CD4-positive, alpha-beta T cell treated with Interleukin-6 for 4 hours (primary cell): ENCODE measurements at places on chromosomes 12 and 14.

DNA sequence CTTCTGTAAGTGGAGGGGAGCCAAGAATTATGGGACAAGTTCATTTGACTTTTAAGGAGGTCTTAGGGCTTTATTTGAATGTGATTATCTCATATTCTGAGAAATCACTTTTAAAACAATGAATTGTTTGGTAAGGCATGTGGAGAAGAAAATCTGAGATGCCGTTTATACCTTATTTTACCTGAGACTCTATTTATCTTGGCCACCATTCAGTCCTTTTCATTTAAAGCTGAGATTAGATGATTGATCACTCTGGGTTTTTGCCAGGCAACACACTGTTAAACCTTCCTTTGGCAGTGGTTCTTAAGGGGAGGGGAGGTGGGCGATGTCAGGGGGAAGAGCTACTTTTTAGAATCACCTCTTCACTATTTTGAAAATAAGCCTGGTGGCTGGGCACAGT lies 11.4 kb downstream of the CAND1 start:
- DNase-seq: no peak

DNA sequence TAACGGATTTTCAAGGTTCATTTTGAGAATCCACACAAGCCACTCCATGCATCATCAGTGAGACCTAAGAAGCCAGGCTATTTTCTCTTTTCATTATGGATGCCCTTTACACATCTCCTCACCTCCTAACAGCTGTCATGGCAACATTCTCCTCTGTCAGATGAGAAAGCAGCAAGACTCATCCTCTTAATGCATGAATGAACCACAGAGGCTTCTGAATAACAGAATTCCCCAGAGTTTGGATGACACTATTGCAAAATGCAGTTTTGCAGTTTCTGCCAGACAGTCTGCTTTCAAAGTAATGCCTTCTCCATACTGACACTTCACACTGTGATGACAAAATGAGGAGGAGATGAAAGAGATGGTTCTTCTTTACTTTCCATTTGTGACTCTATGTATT lies 286.7 kb upstream of the GRIP1 start:
- no peak for DNase-seq

- no peak for DNase-seq
Observed at GRCh38 chr12:9115731-9116559, at the start of gene A2M. A2M (minus strand) TSS chr12:9115919; CDS start chr12:9115849, 70 bp downstream.

DNA sequence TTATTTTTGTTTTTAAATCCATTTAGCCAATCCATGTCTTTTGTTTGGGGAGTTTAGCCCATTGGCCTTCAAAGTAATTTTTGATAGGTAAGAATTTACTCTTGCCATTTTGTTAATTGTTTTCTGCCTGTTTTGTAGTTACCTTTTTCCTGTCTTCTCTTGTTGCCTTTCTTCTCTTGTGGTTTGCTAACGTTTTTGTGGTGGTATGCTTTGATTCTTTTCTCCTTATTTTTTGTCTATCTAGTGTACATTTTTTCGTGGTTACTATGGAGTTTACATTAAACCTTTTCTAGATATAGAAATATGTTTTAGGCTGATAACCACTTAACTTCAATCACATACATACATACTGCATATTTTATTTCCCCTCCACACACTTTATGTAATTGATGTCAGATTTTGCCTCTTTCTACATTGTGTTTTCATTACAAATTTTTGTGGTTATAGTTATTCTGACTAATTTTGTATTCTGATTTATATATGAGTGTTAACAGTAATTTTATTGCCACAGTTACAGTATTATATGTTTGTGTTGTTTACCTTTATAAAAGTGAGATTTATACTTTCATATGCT lies 19.2 kb upstream of the PPP1R12A start:
- DNase-seq: no peak

GRCh38 chr12:57027011-57027804 lies 10.9 kb upstream of the TAC3 start:
- DNase-seq: peak; percentile 24

- no peak for DNase-seq
Observed at GRCh38 chr12:4177262-4177661, 96.3 kb upstream of the CCND2 start.
